Hematopoietic multipotent progenitor cell treated with erythropoietin and hydrocortisone succinate and interleukin-3 and kit ligand, for 8 days (in vitro differentiated cells): ENCODE measurements at places on chromosomes 13 and 19.

- DNase-seq = no peak
Observed at GRCh38 chr13:82344867-82345266, 1537.4 kb downstream of the SLITRK1 start.

GRCh38 chr13:38570706-38571105, 116.2 kb upstream of the FREM2 start:
- DNase-seq = no peak

GRCh38 chr19:17951157-17951989, 15.5 kb upstream of the KCNN1 start:
- DNase-seq = no peak

GRCh38 chr13:96836733-96837132, 157.5 kb downstream of the OXGR1 start:
- no peak for DNase-seq

DNA sequence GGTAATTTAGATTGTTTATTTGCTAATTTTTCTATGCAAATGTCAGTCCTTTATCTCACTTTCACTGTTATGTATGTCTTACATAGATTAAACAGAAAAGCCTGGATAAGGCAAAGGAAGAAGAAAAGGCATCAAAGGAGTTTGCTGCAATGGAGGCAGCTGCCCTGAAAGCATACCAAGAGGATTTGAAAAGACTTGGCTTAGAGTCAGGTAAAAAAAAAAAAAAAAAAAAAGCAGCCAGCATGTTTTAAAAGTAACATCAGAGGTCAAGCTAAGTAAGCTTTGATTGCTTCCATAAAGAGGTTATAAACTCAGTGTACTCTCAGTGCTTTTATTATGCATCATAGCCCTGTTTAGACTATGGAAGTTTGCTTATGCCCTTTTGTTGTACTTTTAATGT, 3.8 kb downstream of the WBP4 start:
- peak; percentile 78 for DNase-seq

DNA sequence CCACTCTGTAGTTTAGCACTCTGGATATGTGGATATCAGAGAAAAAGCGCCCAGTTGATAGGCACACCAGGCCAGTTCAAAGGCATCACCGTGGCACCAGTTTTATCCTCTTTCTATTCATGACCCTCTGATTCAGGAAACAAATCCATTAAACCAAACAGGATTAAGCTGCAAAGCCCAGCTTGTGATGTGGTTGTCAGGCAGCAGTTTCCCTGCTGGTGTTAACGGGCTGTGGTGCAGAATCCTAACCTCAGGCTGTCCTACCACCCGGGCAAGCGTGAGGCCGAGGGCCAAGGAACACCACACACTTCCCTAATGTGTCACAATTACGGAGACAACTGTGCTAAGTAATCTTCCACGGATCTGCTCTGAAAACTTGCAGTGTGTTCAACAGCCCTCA, 209.1 kb downstream of the OLFM4 start:
- no peak for DNase-seq

GRCh38 chr13:64697226-64697625, 2532.9 kb downstream of the PCDH9 start:
- no peak for DNase-seq

GRCh38 chr19:5828661-5829566, 10.6 kb downstream of the FUT6 start:
- DNase-seq = peak; percentile 51

DNA sequence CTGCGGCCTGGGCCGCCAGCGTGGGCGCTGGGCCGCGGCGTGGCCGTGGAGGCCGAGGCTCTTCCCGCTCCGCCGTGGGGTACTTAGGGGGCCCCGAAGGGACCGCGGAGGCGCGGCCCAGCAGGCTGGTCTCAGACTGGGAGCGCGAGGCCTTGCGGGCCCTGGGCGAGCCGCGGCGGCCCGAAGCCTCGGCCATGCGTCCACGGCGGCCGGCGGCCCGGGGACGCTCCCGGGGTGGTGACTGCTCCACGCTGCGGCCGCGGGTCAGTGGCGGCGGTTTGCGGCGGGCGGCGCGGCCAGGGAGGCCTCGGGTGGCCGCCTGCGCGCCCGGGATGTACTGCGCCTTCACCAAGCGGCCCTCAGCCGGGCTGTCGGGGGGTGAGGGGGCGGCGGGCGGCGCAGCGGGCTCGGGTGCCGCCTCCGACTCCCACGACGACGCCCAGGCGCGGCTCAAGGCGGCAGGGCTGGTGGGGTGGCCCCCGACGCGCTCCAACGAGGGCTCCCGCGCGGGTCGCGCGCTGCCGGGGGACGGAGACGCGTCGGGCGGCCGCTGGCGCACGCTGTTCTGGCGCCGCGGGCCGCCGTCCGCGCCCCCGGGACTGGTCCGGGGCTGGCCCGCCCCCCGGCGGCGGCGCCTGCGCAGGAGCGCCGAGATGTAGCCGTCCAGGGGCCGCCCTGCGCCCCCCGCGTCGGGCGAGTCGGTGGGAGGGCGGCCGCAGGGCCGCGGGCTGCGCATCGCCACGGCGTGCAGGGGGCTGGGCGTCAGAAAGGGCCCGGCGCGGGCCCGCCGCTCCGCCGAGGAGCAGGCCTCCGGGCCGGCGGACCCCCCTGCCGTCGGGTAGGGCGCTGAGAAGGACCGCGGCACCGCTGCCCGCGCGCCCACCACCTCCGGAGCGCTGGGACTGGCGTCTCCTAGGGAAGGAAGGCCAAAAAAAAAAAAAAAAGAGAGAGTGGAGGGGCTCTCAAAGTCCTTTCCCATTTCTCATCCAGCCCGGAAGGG, 11.7 kb downstream of the DACT3 start:
- no peak for DNase-seq

- DNase-seq = no peak
Observed at GRCh38 chr13:99015606-99016490, 38.0 kb upstream of the DOCK9 start.
